ENCODE measurements at places on chromosomes 12 and 14.

DNA sequence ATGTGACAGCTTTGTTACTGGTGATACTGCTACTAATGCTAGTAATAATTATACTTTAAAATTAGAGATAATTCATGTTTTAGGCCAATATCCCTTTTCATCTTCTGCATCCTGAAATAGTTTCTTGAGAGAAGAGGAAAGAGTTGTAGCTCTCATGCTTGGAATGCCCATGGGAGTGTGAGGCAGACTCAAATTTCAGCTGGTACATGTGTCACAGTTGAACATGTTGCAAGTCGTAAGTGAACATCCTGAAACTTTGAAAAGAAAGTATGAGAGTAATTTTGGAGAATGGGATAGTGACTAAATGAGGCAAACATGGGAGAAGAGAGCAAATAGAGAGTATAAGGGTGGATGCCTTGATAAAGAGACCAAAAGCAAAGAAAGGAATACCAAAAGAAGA lies 168.0 kb downstream of the TMTC3 start:
- DNase-seq = no peak

GRCh38 chr12:24363177-24363754 lies 413.8 kb upstream of the SOX5 start:
- DNase-seq = no peak

DNA sequence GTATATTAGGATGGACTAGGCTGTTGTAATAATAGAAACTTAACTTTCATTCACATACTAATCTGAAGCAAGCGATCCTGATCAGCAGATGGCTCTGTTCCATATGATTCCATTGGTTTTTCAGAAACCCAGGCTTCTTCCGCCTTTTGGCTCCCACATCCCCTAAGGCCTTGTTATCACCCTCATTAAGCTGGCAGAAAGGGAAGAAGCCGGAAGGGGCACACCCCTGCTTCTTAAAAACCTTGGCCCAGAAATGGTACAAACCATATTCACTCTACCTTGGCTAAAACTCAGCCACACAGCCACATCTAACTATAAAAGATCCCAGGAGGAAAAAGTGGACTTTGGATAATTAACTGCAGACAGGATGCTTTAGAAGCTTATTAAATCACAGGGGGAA lies 329.2 kb downstream of the PCNX1 start:
- no peak for DNase-seq

DNA sequence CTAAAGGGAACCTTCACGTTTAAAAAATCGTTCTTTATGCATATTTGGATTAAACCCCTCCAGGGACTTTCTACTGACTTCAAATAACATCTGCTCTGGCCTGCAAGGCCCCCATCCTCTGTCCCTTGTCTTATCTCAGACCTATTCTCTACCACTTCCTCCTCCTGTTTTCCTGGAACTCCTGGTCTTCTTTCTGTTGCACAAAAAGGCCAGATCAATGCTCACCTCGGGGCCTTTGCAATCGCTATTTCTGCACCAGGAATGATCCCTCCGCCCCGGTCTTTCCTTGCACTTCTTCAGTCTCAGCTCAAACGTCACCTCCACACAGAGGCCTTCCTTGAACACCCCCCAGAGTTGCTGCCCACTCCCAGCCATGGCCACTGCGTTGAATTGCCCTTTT lies 57.6 kb upstream of the BEGAIN start:
- no peak for DNase-seq

GRCh38 chr14:61586544-61587055 lies 108.7 kb upstream of the HIF1A start:
- no peak for DNase-seq

- no peak for DNase-seq
These were observed 45.8 kb upstream of the NCOR2 start for GRCh38 chr12:124613151-124613585.

DNA sequence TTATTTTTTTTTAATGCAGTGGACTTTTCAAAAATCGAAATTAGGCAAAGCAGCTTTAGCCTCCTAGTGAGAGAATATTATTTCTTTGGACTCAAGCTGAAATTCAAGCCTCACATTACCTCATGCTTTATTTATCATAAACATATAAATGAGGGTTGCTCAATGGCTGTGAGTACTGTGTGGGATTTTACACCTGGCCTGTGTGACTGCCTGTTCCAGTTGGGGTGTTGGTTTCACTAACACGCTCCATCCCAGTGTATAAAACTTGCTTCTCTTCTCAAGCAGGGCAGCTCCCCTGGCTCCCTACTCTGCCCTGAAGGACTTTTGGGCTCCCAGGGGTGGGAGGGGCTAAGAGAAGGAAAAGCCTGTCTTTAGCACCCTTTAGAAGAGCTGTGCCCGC lies 15.0 kb downstream of the ANKLE2 start:
- no peak for DNase-seq

DNA sequence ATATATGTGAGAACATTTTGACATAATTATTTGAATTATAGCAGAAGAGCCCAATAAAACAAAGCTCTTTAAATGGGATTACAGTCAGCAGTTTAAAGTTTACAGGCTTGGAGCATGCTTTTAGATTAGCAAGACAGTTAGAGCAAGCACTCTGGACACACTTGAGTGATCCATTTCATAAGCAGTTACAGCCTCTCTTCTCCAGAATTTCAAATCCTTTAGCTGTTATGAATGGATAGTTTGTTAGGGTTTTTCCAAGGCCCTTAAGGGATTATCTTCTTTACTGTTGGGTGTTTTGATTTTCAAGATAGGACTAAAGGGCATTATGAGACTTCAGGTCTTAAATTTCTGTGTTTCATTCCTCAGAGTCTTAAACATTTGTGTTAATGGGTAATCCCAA lies 36.3 kb downstream of the BEST3 start:
- no peak for DNase-seq

DNA sequence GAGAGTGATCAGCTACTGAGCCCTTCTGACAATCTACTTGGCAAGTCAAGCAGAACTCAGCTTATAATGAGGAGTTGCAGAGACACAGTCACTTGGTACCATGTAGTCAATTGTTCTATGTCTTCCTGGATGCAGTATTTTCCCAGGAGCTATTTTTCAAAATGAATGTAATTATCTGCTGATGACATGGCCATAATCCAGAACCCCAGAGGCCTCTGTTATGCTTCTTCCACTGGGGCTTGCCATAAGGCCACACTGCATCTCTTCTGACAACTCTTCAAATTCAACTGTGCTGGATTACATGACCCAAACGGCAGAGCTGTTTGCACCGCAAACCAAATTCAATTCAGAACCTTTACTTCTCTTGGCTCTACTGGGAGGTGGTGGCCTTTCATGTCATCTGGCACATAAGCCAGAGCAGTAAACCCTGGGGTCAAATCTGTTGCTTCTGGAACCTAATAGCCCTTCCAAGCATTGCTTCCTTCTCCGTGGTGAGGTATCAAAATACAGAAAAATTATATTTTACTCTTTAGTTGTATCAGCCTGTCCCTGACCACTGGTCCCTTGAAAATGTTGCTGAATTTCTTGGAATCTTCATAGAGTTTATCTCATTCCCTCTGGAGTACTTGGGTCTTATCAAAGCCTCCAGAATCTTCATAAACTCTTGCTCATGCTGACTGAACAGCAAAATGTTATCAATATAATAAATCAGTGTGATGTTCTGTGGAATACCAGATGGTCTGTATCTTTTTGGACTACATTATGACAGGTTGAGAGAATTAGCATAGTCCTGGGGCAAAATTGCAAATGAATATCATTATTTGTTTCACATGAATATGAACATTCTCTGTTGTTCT lies 79.4 kb upstream of the DCN start:
- DNase-seq = no peak

All from activated CD4-positive, alpha-beta T cell treated with anti-CD3 and anti-CD28 coated beads for 24 hours (primary cell).